ENCODE measurements at places on chromosomes 2 and 18. TPM values are rescaled to one million over a fixed set of nuclear protein-coding genes. Genes with fewer than 3 reads are reported as not detected.
A peak's percentile ranks its signal among the peaks of the same experiment; 100 is the strongest.

DNA sequence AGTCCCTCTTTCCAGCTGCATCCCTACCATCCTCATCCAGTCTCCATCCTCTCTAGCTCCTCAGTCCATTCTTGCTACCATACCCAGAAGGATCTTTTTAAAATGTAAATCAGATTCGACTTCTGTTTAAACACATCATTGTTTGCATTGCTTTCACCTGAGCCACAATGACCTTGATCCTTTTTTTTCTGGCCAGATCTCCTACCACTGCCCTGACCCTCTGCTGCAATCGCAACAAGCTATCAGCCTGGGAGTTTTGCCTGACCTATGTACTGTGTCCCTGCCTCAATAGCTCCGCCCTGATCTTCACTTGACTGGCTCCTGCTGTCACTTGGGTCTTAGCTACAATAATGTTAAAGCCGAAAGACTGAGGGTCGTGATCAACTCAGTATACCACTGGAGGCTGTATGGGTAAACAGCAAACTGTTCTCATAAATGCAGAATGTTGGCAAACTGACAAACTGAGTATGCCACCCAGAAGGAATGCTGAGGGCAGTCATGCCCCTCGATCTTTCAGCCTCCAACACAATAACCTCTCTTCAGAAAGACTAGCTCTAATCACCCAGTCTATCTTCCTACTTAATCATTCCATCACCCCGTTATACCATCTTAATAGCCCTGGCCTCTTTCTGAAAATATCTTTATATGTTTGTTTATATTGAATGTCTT is 2.6 kb upstream of the RBM43 start:
- DNase-seq, result peak; percentile 35

The SMYD1 gene
- 0.17 TPM for total RNA-seq

The HOXD12 gene
- total RNA-seq, result not detected

The SLC11A1 gene
- not detected for total RNA-seq

GRCh38 chr2:71617266-71617665 is 163.9 kb downstream of the DYSF start:
- no peak for DNase-seq

Measured in H7 (cell line).